Placental epithelial cell (primary cell): ENCODE measurements at places on chromosomes 6 and 20. TPM values are rescaled to one million over a fixed set of nuclear protein-coding genes. Genes with fewer than 3 reads are reported as not detected.

SPDEF gene
- not detected in 2 replicates for total RNA-seq

SYNDIG1 gene
- not detected in 2 replicates for total RNA-seq

GPX5 gene
- total RNA-seq = not detected in 2 replicates

CALHM5 gene
- total RNA-seq = under 0.01 and 0.22 TPM in 2 replicates

TNXB gene
- total RNA-seq = 168 and 255 TPM in 2 replicates

NKAPL gene
- 2.7 and 3.5 TPM in 2 replicates for total RNA-seq

AK9 gene
- total RNA-seq = 3.5 and 5.1 TPM in 2 replicates

PACSIN1 gene
- not detected in 2 replicates for total RNA-seq

SLX4IP gene
- total RNA-seq = 5.9 and 6.7 TPM in 2 replicates

PROKR2 gene
- not detected in 2 replicates for total RNA-seq

RHAG gene
- total RNA-seq = not detected in 2 replicates

GABRR1 gene
- not detected in 2 replicates for total RNA-seq

PLEKHG1 gene
- total RNA-seq = 1.5 and 3.1 TPM in 2 replicates

CRIP3 gene
- total RNA-seq = 2.4 TPM in 1 of 2 replicates, not detected in the other

HLA-DOB gene
- 1.2 and 3.0 TPM in 2 replicates for total RNA-seq

POFUT1 gene
- total RNA-seq = 34.5 and 38.6 TPM in 2 replicates

SUN5 gene
- total RNA-seq = not detected in 2 replicates

DEFB124 gene
- not detected in 2 replicates for total RNA-seq

OXT gene
- total RNA-seq = not detected in 2 replicates

COQ3 gene
- total RNA-seq = 1.6 and 7.9 TPM in 2 replicates

OPRM1 gene
- total RNA-seq = not detected in 2 replicates

FNDC11 gene
- 0.11 and 0.79 TPM in 2 replicates for total RNA-seq

SLC22A7 gene
- total RNA-seq = not detected in 2 replicates

TREML2 gene
- not detected in 2 replicates for total RNA-seq

PDE7B gene
- under 0.01 and 0.22 TPM in 2 replicates for total RNA-seq

HRH3 gene
- total RNA-seq = not detected in 2 replicates

VGLL2 gene
- total RNA-seq = not detected in 2 replicates

ZNF337 gene
- 10.5 and 15.7 TPM in 2 replicates for total RNA-seq

CAP2 gene
- 2.7 and 8.4 TPM in 2 replicates for total RNA-seq

UST gene
- total RNA-seq = 0.87 and 2.4 TPM in 2 replicates

RSPH9 gene
- total RNA-seq = 0.43 and 2.4 TPM in 2 replicates

PHACTR3 gene
- total RNA-seq = 1.6 TPM in 1 of 2 replicates, not detected in the other

COL11A2 gene
- 0.22 and 0.39 TPM in 2 replicates for total RNA-seq

POM121L2 gene
- total RNA-seq = not detected in 2 replicates

RAET1E gene
- not detected in 2 replicates for total RNA-seq

SPATA25 gene
- total RNA-seq = 0.98 and 2.0 TPM in 2 replicates

FGD2 gene
- under 0.01 TPM in 1 of 2 replicates, not detected in the other for total RNA-seq

TXNDC5 gene
- total RNA-seq = 212 and 306 TPM in 2 replicates

GSTA2 gene
- not detected in 2 replicates for total RNA-seq

NKX2-4 gene
- total RNA-seq = not detected in 2 replicates

RNF182 gene
- not detected in 2 replicates for total RNA-seq

ADGRF5 gene
- total RNA-seq = 6.7 and 13.7 TPM in 2 replicates

LPIN3 gene
- 15.6 and 21.2 TPM in 2 replicates for total RNA-seq

C20orf141 gene
- not detected in 2 replicates for total RNA-seq

BMP6 gene
- total RNA-seq = 0.39 and 2.1 TPM in 2 replicates

CST2 gene
- not detected in 2 replicates for total RNA-seq

CALHM6 gene
- 0.79 and 0.98 TPM in 2 replicates for total RNA-seq

SLC2A10 gene
- total RNA-seq = 73.6 and 79.7 TPM in 2 replicates

ABHD16B gene
- not detected in 2 replicates for total RNA-seq

GPR6 gene
- total RNA-seq = not detected in 2 replicates

PPP1R10 gene
- 36.0 and 55.4 TPM in 2 replicates for total RNA-seq

PHF1 gene
- total RNA-seq = 19.6 and 23.6 TPM in 2 replicates

PRL gene
- not detected in 2 replicates for total RNA-seq

CLVS2 gene
- 0.54 and 1.6 TPM in 2 replicates for total RNA-seq

STX11 gene
- 0.65 and 0.79 TPM in 2 replicates for total RNA-seq

SSTR4 gene
- total RNA-seq = 0.43 and 3.5 TPM in 2 replicates

RBM24 gene
- 0.11 and 0.39 TPM in 2 replicates for total RNA-seq
